ENCODE measurements at places on chromosomes 2 and 18. TPM values are rescaled to one million over a fixed set of nuclear protein-coding genes. Genes with fewer than 3 reads are reported as not detected.

HRH4 gene
- total RNA-seq: 0.04 TPM

ERBB4 gene
- not detected for total RNA-seq

PROKR1 gene
- not detected for total RNA-seq

DNA sequence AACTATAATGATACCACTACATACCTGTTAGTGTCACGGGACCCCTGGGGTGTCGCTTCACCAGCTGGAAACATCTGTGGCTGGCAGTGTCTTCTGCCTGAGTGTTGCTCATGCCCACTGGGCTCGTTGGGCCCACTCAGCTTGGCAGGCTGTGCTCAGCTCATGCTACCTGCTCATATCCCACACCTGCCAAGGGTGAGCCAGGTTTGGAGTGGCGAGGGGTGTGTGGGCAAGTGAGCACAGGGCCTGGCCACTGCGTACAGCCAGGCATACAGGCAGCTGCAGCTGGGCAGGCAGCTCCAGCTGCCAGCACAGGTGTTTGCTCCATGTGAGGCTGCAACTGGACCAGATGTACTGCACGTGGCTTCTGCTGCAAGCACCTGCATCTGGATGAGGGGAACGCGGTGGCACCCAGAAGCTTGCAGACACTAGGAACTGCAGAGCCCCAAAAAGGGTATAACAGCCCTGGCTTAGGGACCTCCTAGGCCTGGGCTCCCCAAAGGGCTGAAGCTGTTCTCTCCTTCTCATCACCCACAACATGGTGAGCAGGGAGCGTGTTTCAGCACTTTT is 70.1 kb downstream of the SUCLG1 start:
- no peak for DNase-seq

DNA sequence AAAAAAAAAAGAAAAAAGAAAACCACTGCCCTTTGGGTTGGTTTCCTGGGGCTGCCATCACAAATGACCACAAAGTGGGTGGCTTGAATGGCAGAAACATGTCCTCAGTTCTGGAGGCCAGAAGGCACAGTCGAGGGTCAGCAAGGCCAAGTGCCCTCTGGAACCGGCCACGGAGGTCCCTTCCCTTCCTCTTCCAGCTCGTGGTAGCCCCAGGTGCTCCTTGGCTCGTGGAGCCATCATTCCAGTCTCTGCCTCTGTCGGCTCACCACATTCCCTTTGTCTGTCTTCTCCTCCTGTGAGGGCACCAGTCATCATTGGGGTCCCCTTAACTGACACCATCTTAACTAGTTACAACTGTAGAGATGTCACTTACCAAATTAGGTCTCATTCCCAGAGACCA is 8.5 kb upstream of the NFATC1 start:
- DNase-seq: no peak

DNA sequence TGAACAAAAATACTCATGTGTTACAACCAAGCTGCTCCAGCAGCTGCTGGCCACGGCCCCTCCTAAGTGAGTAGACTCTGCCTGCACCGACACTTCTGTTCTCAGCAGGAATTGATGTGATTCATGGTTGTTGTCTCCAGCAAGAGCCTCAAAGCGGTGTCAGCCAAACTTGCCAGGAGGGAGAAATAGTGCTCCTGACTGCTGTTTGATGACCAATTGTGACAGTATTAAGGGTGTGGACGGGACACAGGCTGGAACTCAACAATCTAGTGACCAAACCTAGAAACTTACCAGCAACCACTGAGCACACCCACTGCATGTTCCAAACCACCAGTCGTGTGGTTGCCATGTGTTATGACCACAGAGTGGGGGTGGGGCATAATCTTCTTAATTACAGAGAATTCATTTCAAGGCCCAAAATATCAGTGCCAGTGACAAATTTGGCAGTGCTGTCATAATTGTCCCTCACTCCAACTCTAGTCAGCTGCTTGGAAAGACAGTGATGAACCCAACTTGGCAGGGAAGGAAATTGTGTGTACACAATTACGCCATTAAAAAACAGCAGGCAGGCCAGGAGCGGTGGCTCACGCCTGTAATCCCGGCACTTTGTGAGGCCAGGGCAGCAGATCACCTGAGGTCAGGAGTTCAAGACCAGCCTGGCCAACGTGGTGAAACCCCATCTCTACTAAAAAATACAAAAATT is 30.4 kb downstream of the FBLN7 start:
- no peak for DNase-seq

Measured in foreskin keratinocyte (primary cell).